Gastrocnemius medialis (tissue), 4 donors: ENCODE measurements at places on chromosomes 1 and 21. TPM values are rescaled to one million over a fixed set of nuclear protein-coding genes. Genes with fewer than 3 reads are reported as not detected.
A peak's percentile ranks its signal among the peaks of the same experiment; 100 is the strongest.

The KIF21B gene
- total RNA-seq = 0.49 TPM

The GJB5 gene
- total RNA-seq = not detected

DNA sequence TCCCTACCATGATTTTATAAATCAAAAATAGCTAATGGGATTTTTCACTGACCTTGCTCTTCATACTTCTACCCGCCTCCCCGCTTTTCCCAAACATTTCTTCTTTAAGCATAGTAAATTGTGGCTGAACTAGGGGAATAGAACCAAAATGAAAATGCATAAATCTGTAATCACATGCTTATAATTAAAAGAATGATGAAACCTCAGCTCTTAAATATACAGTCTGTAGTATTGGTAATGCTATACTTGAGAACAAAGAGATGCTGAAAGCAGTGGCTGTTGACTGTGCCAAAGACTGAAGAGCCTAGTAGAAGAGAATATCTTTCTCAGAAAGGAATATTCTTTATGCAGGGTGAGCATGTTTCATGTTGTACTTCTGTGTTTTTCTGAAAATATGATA is 249.1 kb downstream of the GREM2 start:
- H3K4me3 ChIP-seq = no peak overlapping the region
- no peaks in the 10 kb centered on the region for H3K27me3 ChIP-seq
- no peak overlapping the region for H3K27ac ChIP-seq
- DNase-seq = no peak
- H3K36me3 ChIP-seq = no peaks in the 10 kb centered on the region
- H3K4me1 ChIP-seq = no peaks in the 10 kb centered on the region

- H3K4me3 ChIP-seq = no peak overlapping the region
- no peak for DNase-seq
- no peaks in the 10 kb centered on the region for H3K27me3 ChIP-seq
- no peak overlapping the region for H3K27ac ChIP-seq
- no peaks in the 10 kb centered on the region for H3K4me1 ChIP-seq
These were observed 617.8 kb downstream of the MRPL39 start for GRCh38 chr21:24989516-24989915.

DNA sequence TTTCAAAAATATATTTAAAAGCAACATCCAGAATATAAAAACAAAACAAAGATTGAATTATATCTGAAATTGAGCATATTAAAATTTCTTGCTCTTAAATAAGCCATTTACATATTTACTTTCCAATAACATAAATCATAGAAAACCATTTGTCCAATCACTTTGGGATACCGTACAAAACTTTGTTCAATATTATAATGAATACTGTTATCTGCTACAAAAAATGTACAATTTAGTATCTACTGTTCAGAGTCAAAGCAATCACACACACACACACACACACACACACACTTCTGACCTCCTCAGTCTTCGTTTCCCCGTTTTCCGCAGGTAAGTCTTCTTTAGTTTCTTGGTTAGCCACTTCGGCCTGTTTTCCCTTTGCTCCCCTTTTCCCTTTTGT is 4.0 kb downstream of the HMGN1 start:
- peaks cover 42% of the 10 kb centered on the region for H3K36me3 ChIP-seq
- no peak for DNase-seq
- no peak overlapping the region for H3K4me3 ChIP-seq
- no peak overlapping the region for H3K27ac ChIP-seq
- peaks cover 14% of the 10 kb centered on the region for H3K4me1 ChIP-seq
- H3K27me3 ChIP-seq = no peaks in the 10 kb centered on the region

GRCh38 chr1:55140546-55140983 is 74.6 kb downstream of the USP24 start:
- no peaks in the 10 kb centered on the region for H3K4me1 ChIP-seq
- H3K27me3 ChIP-seq = no peaks in the 10 kb centered on the region
- peak; percentile 65 for DNase-seq
